Aortic smooth muscle cell (primary cell): ENCODE measurements at places on chromosomes 1 and 21. TPM values are rescaled to one million over a fixed set of nuclear protein-coding genes. Genes with fewer than 3 reads are reported as not detected.

SGIP1 gene
- total RNA-seq: 31.7 and 61.1 TPM in 2 replicates

LCE1A gene
- not detected in 2 replicates for total RNA-seq

RPL11 gene
- total RNA-seq: 1,392 and 1,626 TPM in 2 replicates

CNKSR1 gene
- total RNA-seq: 0.26 TPM in 1 of 2 replicates, not detected in the other

BSND gene
- not detected in 2 replicates for total RNA-seq

AGBL4 gene
- not detected in 2 replicates for total RNA-seq

OR2T2 gene
- not detected in 2 replicates for total RNA-seq

SEMA6C gene
- total RNA-seq: 0.53 and 1.1 TPM in 2 replicates

CA14 gene
- total RNA-seq: not detected in 2 replicates

RHEX gene
- not detected in 2 replicates for total RNA-seq

FAM131C gene
- total RNA-seq: 0.31 and 0.53 TPM in 2 replicates

DOCK7 gene
- total RNA-seq: 121 and 122 TPM in 2 replicates

ARMH1 gene
- total RNA-seq: 0.37 and 0.92 TPM in 2 replicates

OR6N2 gene
- total RNA-seq: not detected in 2 replicates

MAB21L3 gene
- 0.06 TPM in 1 of 2 replicates, not detected in the other for total RNA-seq

SH2D1B gene
- total RNA-seq: not detected in 2 replicates

PAQR6 gene
- total RNA-seq: 0.26 and 0.44 TPM in 2 replicates

KLF17 gene
- total RNA-seq: 0.06 and 0.26 TPM in 2 replicates

TMEM82 gene
- not detected in 2 replicates for total RNA-seq

CACNA1E gene
- not detected in 2 replicates for total RNA-seq

WDR64 gene
- total RNA-seq: not detected in 2 replicates

ZP4 gene
- total RNA-seq: not detected in 2 replicates

C1QA gene
- 0.13 TPM in 1 of 2 replicates, not detected in the other for total RNA-seq

SLC9C2 gene
- not detected in 2 replicates for total RNA-seq

POU3F1 gene
- total RNA-seq: not detected in 2 replicates

SLC30A10 gene
- total RNA-seq: 0.44 TPM in 1 of 2 replicates, not detected in the other

IFNLR1 gene
- not detected in 2 replicates for total RNA-seq
